ENCODE measurements at places on chromosomes 7 and 10.

DNA sequence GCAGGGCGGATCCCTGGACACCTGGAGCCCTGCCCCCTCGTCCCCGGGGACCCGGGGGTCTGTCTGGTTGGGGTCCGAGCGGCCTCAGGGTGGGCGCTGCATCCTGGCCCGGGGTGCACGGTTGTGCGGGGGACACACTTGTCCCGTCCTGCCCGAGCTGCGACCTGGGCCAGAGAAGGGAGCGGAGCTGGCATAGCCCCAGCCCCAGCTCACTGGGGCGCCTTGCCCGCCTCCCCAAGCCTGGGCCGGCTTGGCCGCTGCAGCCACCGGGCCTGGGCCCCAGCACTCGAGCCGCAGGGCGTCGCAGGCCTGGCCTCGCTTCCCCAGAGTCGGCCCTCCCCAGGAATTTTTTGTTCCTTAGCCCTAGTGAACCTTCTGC lies 54.5 kb downstream of the GLRX3 start:
- no peak for DNase-seq

DNA sequence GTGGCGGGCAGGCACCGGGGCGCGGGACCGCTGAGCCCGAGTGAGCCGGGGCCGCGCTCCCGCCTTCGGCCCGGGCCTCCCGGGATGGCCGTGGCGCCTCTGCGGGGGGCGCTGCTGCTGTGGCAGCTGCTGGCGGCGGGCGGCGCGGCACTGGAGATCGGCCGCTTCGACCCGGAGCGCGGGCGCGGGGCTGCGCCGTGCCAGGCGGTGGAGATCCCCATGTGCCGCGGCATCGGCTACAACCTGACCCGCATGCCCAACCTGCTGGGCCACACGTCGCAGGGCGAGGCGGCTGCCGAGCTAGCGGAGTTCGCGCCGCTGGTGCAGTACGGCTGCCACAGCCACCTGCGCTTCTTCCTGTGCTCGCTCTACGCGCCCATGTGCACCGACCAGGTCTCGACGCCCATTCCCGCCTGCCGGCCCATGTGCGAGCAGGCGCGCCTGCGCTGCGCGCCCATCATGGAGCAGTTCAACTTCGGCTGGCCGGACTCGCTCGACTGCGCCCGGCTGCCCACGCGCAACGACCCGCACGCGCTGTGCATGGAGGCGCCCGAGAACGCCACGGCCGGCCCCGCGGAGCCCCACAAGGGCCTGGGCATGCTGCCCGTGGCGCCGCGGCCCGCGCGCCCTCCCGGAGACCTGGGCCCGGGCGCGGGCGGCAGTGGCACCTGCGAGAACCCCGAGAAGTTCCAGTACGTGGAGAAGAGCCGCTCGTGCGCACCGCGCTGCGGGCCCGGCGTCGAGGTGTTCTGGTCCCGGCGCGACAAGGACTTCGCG lies 534 bp downstream of the FZD9 start:
- no peak for DNase-seq

- no peak for DNase-seq
Measured at GRCh38 chr10:113350311-113351040, 202.4 kb upstream of the HABP2 start.

GRCh38 chr10:79267499-79267898 lies 79.8 kb upstream of the PPIF start:
- DNase-seq, result no peak

DNA sequence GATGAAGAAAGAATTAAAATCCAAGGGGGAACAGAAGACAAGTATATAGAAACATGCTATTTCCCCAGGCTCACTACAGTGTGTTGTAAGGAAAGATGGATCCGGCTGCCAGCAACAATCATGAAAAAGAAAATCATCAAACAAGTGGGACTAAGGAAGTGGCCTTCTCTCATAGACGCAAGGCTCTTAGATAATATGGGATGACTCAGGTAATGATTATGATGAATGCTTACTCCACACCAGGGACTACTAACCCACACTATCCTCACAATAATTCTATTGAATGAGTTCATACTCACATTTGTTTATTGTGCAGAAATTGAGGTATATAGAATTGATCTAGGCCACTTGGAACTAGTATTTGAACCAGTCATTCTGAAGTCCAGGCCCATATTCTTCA lies 111.2 kb upstream of the BET1 start:
- DNase-seq, result no peak

All from stimulated activated effector memory CD8-positive, alpha-beta T cell treated with anti-CD3 and anti-CD28 coated beads, Interleukin-12 subunit alpha, Interleukin-12 subunit beta, amount 100 ng/mL, for 72 hours (primary cell).